Tibial nerve (tissue), 4 donors: ENCODE measurements at places on chromosomes 6 and 20.

DNA sequence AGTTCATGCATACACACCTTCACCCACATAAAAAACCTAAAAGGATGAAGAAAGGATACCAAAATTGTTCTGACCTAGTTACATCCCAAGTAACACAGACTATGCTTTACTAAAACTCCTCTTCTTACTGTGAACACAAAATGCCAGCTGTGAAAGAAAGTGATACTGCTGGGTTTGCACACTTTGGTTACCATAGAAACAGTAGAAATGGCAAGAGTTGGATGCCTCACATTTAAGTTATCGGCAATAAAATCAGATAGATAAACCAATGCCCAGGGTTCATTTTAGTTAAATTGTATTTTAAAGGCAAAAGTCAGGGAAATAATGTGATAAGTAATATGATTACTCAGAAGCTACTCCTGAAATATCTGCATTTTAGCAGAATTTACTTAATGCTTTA lies 161.9 kb downstream of the CDK19 start:
- no peak for DNase-seq

DNA sequence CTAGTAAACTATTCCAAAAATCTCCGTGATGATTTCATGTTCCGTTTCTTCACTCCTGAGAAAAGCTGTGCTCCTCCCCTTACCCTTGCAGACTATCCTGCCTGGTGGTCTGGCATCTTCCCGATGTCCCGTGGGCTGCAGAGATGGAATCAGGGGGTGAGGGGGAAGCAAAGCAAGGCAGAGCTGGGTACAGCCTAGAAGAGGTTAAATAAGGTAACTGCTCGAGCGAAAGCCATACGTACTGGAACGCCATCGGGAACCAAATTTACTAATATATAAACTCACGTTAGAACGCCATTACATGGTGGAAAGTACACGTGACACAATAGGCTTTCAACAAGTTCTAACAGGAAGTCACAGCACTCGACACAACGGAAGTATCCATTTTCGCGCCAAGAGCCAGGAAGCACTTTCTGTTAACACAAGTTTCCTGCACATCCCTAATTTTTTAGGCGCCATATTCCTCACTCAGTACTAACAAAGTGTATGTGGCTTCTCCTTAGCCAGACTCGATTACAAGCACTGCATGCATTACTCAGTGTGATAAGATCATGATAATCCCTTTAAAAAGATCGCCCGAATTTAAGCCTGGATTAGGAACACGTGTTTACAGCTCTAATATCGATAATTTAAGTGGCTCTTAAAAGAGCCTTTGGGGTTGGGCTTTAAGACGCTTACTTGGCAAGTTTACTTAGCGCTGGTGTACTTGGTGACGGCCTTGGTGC lies 101.6 kb upstream of the PRSS16 start:
- DNase-seq = peak; percentile 79

- DNase-seq = no peak
Measured at GRCh38 chr6:130560231-130560630, 194.4 kb downstream of the TMEM200A start.

GRCh38 chr20:21575981-21576740 lies 62.3 kb upstream of the NKX2-2 start:
- DNase-seq = no peak

DNA sequence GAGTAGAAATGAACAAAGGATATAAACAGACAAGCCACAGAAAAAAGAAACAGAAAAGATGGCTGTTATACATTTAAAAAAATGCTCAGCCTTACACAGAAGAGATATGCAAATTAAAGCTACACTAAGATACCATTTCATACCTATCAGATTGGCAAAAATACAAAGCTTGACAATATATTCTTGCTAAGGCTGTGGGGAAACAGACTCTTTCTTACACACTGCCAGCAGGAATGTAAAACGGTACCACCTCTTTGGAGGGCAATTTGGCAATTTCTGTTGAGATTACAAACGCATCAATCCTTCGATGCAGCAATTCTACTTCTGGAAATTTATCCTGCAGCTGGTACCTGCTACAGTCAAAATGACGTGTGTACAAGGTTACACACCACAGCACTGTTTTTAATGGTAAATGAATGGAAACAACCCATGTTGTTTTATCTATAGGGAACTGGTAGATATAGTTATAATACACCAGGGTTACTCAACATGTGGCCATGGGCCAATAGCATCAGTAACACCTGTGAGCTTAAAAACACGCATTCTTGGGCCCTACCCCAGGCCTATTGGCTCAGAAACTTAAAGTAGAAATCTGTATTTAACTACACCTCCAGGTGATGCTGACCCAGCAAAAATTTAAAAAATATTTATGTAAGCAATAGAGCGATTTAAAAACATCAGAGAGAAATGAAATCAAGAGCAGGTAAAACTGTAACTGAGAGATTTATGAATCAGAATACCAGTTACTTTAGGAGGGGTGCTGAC lies 53.3 kb downstream of the TRAM2 start:
- no peak for DNase-seq

DNA sequence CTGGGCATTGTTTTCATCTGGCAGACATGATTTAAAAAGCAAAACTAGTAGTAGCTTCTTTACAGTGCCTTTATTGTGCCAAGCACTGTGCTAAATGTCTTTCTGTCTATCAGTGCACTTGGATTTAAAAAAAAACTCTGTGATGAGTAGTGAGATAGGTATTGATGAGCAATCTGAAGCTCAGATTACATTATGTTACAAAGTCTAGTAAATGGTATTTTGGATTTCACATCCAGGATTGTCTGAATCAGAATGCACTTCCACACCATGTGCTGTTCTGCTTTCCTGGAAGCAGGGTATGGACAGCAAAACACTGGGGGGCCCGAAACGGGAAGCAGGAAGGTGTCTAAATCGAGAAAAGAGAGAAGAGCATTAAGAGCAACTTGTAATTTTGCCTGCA lies 103.4 kb upstream of the CCN2 start:
- DNase-seq = no peak

DNA sequence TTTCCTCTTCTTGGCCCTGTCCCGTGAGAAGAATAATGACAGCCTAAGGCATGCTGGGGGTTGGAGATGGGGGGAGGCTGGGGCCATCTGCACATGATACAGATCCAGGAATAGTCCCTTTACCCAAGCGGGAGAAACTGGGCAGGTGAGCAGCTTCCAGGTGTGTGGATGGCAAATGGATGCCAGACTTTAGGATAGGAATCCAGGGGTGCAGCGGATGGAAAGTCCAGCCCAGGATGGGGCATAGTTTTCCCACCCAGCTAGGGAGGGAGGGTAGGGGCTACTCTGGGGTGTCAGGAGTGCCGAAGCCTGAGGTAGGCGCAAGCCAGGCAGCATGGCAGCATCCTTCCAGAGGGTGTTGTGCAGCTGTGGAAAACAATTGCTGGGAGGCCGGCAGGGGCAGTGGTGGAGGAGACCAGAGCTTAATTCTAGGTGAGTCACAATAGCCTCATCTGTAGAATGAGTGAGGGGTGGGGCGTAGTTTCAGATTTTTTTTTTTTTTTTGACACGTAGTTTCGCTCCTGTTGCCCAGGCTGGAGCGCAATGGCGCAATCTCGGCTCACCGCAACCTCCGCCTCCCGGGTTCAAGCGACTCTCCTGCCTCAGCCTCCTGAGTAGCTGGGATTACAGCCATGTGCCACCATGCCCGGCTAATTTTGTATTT lies 15.4 kb upstream of the FAM110A start:
- no peak for DNase-seq

DNA sequence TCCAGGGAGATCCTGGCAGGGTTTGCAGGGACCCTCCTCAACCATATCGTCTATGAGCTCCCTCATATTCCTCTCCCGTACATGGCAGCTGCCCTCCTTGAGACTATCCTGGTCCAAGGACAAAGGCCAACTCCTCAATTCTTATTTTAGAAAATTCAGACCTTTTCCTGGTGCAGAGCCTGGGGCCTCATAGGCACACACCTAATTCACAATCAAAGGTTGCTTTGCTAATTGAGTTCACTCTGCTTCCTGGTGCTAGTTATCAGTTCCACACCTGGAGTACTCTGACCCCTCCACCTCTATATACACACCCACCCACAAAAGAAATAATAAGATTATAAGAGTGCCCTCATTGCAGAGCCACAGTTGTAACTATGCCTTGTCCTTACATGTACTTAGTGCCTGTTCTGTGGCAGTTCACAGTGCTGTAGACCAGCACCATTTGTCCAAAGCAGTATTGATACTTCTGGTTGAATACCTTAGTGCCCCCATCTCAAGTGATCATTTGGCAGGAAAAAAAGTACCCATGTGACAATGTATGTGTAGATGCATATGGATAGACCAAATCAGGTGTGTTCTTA lies 38.7 kb downstream of the GSS start:
- DNase-seq = no peak

DNA sequence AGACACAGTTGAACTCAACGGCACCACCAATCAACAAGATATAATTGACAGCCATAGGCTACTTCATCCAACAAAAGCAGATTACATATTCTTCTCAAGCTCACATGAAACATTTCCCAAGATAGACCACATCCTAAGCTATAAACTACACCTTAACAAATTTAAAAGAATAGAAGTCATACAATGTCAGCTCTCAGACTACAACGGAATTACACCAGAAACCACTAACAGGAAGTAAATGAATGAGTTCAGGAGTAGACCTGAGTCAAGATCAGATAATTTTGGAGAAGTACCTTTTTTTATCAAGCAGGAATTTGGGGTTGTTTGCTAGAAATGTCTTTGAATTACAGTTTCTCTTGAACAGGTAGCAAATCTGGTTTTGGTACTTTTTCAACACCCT lies 237.8 kb downstream of the TBX18 start:
- no peak for DNase-seq

DNA sequence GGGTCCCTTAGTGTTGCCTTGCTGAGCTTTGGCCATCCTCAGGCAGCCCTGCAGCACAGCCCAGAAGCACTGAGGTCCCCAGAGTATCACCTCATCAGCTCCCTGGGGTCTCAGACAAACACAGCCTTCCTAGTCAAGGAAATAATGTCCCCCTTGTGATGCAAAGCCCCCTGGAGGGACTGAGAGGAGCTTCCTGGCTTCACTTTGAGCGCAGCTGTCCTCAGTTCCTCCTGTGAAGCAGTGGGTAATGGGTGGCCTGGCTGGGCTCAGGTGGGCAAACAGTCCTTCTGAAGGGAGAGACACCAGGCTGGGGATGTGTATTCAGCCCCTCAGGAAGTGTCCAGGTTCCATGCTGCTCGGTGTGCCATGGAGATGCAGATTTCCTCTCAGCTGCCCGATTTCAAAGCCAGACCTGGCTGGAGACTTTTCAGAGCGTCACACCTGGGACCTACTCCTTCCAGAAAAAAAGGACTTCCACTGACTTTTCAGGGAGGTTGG lies 79.2 kb upstream of the FOXA2 start:
- no peak for DNase-seq

DNA sequence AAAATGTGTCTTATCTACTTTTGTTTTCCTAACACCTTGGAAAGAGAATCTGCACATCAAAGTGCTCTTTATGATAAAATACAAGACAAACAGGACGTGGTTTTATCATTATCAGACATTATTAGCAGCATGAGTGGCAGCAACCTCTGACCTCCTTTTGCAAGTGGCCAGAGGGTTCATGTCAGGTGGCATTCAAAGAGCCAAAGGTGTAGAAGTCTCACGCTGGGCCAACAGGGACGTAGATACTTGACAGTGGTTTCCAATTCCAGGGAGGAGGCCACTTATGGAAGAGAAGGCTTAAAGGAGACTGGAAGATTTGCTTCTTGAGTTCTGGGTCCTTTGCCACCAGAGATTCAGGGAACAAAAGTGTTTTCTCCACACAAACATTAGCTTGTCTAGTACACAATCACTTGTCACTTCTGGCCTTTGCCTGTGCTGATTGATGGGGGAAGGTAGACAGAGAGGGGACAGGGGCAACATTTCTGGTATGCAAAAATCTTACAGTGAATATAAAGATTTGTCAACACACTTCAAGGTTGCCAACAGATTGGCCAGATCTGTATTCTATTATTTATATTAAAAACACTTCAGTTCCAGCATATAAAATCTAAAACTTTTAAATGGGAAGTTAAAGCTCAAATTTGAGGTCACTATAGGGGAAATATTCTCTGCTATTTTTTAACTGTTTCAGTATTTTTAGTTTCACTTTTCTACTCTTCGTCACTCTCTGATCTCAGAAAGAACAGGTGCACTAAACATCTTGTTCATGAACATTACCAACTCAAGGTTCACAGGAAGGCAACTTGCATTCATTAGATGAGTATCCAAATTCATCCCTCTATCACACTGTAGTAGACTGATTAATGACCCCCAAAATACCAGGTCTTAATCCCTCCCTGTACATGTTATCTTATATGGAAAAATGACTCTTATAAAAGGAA lies 52.1 kb upstream of the FBXO30 start:
- DNase-seq = no peak

DNA sequence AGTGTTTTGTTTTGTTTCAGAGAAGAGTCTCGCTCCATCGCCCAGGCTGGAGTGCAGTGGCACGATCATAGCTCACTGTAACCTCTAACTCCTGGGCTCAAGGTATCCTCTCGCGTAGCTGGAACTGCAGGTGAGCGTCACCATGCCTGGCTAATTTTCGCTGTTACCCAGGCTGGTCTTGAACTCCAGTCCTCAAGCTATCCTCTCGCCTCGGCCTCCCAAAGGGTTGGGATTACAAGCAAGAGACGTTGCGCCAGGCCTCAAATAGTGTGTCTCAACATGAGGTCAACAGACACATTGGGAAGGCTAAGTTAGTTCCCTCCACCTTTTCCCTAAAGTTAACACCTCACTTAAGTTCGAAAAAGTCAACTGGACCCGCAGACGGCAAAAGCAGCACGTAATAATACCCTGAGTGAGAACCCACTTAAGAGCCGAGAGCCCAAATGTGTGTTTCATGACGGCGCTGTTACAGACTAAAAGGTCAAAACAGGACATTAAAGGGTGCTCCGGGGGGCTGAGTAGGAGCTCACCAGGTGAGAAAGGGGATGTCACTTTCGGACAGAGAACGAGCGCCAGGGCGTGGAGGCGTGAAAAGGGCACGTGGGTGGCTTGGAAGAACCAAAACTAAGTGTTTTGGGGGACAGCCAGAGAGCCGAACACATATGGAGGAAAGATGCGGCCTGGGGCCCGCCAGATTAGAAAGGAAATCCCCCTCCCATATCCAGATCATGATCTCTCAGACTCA lies 499 bp downstream of the TTI1 start:
- no peak for DNase-seq

- DNase-seq = no peak
Measured at GRCh38 chr6:81806793-81807565, 54.5 kb upstream of the TENT5A start.
